ENCODE measurements at places on chromosomes 1 and 21.

DNA sequence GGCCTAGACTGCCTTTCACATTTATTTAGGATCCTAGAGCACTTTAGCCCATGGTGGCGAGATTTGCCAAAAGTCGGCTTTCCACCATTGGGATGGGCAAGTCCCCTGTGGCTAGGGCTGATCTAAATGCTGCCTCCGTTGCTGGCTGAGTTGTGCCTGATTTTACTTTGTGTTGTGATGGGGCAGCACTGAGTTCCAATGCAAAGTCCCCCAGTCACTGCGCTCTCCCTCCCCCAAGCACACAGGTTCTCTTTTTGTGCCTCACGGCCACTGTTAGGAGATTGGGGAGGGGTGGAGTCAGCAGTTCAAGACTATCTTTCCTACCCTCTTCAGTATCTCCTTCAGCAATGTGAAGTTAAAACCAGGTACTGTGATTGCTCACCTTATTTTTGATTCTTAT, 66.7 kb upstream of the COX20 start:
- DNase-seq, result no peak

DNA sequence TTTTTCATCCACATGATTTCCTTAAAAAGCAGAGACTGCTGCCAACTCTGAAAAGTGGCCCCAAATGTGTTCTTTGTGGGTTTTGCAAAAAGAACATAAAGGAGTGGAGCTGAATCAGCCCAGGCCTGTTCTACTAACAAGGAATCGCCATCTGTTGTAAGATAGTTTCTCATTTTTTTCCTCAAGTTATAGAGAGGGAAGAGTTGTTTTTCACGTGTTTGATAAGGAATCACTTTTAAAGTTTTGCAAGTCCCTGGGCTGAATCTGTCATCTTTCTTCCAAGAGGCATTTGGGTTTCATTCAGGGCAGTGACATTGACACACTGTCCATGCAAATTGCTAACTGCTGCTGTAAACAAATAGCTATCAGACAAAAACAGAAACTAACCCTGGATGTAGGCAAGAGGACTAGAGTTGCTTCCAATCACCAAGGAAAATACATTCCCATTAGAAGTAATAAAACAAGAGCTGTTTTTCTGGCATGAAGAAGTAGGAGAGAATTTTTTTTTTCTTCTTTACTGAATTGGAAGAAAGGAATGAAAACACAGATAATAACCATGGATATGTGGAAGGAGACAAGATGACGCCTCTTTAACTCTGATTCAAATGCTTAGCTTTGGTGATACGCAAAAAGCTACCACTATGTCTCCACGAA, 58.8 kb upstream of the TBX15 start:
- DNase-seq, result no peak

- no peak for DNase-seq
Measured at GRCh38 chr1:43432171-43432860, 21.4 kb downstream of the HYI start.

- no peak for DNase-seq
Measured at GRCh38 chr1:35452106-35452774, 105.0 kb downstream of the KIAA0319L start.

DNA sequence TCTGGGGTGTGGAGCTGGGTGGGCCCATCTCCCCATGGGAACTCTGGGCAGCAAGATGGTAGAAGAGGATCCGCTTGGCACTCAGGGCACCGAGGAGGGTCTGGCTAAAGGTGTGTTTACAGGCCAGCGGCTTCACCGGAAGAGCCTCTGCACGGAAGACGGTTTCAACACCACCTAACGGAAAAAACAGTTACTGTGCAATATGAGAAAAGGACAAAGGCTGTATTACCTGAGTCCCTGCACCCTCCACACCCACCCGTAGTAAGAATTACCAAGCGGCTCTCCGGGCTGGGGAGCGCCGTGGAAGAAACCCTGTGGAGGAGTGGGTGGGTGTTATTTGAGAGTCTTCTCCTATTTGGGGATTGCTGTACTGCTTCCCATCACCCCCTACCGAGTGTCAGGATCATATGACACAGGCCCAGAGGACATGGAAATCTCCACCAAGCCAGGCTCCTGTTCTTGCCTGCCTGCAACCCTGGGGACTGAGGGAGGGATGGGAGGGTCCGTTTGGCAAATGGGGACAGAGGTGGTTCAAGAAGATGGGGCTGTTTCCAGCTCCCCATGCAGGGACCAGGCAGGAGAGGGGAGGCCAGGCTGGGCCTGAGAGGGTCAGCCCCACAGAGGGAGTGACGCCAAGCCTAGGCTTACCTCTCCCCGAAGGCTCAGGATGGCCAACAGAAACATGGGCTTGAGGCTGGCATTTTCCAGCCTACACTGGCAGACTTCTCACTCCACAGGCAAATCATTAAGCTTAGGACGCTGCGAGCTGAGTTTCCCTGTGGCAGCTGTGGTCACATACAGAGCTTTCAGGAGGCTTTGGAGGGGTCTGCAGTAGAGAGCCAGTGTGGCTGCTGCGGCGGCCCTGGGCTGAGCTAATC, 203.5 kb upstream of the TMEM51 start:
- no peak for DNase-seq

- DNase-seq, result no peak
Measured at GRCh38 chr1:67166196-67166595, at the start of gene IL23R. TSS of gene IL23R (plus strand) at chr1:67166454. CDS start at chr1:67168121, 1,667 bp downstream.

DNA sequence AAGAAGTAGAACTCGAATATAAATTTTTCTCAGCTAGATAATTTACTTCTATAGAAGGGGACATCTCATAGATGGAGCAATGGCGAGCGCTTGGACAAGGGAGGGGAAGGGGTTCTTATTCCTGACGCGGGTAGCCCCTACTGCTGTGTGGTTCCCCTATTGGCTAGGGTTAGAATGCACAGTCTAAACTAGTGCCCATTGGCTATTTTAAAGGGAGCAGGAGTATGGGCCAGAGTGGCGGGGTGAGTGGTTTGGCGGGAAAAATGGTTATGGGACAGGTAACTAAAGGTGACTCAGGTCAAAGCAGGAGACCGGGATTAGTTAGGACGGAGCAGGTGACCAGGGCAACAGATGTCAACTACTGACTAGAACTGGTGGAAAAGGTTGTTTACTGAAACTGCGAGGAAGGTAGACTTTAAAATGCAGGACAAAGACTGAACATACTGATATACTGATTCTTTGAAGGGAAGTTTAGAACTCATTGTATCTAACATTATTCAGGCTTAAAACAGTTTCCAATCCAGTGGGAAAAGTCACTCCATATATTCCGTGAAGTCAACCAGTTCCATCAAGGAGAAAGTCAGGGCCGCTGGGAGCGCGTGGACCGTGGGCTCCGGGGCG, 940 bp upstream of the ATAD3A start:
- DNase-seq, result no peak

- DNase-seq, result no peak
Measured at GRCh38 chr1:15272009-15272781, 25.2 kb downstream of the FHAD1 start.

- no peak for DNase-seq
Measured at GRCh38 chr1:94126651-94127050, 5.7 kb upstream of the ABCA4 start.

- no peak for DNase-seq
Measured at GRCh38 chr1:70768216-70768615, 279.4 kb downstream of the PTGER3 start.

GRCh38 chr1:110430366-110430765, 20.6 kb upstream of the PROK1 start:
- no peak for DNase-seq

GRCh38 chr1:44108241-44108640, 10.4 kb upstream of the KLF17 start:
- DNase-seq, result no peak

DNA sequence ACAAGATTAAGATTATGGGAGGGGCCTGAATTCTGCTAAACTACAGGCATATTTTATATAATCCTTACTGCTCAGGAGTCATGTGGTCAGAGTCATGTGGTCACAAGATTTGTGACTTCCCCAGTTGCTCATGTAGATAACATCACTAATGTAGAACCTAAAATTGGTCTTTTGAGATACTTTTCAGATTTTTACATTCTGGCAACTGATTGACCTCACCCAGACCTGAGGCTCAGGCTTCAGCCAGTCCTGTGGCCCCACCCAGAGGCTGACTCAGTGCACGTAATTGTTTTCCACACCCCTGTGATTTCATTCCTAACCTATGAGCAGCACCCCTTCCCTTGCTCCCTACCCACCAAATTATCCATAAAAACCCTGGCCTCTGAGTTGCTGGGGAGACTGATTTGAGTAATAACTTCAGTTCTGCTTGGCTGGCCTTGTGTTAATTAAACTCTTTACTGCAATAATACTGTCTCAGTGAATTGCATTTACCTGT, 41.7 kb upstream of the ZNF326 start:
- no peak for DNase-seq

- DNase-seq, result no peak
Measured at GRCh38 chr1:119912963-119913362, 16.6 kb upstream of the ADAM30 start.

- peak; percentile 7 for DNase-seq
Measured at GRCh38 chr21:36545776-36546511, 66.0 kb upstream of the CLDN14 start.

DNA sequence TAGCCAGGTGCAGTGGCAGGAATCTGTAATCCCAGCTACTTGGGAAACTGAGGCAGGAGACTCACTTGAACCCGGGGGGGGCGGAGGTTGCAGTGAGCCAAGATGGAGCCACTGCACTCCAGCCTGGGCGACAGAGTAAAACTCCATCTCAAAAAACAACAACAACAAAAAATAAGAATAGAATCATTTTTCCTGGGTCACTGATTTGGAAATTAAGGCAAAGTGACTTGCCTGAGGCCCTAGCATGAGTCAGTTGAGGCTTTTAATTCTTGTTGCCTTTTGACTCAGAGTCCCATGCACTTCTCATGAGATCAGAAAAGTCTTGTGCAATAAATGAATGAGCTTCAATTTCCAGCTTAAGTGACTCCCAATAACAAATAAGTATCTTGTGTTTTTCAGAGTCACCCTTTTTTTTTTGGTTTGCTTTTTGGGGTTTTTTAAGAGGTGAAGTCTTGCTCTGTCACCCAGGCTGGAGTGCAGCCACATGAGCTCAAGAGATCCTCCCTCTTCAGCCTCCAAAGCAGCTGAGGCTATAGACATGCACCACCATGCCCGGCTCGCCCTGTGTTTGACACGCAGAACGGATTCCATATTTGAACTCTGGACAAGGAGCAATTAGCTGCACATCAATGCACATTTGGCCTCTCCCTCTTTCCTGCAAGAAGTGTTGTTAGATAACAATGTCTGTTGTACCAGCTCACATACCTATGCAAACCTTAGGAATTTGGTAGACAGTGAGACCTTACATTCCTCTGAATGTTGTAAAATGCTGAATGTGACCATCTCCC, 3.4 kb upstream of the PLEKHM2 start:
- peak; percentile 65 for DNase-seq

DNA sequence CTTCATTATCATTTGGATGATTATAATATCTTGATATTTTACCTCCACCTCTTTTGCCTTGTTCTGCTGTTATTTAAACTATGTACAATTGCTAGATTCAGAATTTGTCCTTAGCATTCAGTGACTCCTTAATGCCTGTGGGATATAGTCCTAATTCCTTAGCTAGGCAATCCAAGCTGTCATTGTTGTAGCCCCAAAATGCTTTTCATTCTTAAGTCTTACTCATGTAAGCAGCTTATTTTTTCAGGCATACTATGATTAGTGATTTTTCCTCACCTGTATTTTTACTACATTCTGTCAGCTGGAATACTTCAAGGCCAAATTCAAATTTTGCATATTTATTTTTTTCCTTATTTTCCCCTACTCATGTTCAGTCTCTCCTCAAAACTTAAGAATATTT, 13.4 kb downstream of the PKN2 start:
- DNase-seq, result no peak

DNA sequence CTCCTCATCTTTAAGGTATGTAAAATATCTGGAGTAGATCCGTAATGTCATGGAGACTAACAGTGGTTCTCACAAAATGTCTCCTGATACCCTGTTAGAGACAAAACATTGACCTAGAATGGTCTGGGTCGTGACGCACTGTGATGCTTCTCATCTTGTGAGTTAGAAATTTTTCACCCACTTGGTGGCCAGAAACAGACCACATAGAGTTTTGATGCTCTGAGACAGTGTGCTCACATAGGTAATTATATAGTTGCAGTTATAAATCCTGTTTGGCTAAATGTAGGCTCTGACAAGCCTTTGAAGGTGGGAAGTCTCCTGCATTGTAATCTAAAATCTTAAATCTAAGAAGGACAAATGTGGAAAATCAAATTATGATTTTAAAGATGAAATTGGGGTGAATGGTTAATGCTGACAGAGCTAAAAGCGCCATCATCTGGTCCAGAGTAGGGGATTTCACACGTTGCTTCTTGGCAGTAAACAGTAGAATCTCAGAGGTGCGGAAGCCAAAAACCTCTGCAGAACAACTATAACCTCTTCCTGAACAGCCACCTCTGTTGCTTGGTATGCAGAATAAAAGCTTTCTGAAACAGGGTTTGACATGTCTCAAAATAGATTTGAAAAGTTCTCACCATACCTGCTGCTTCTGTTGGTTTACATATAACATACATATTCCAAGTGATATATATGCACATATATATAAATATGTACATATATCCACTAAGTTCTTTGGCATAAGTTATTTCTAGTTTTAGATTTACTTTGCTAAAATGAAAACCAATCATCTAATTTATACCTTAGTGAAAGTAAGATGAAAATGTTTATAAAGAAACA, 17.1 kb downstream of the RPAP2 start:
- no peak for DNase-seq

DNA sequence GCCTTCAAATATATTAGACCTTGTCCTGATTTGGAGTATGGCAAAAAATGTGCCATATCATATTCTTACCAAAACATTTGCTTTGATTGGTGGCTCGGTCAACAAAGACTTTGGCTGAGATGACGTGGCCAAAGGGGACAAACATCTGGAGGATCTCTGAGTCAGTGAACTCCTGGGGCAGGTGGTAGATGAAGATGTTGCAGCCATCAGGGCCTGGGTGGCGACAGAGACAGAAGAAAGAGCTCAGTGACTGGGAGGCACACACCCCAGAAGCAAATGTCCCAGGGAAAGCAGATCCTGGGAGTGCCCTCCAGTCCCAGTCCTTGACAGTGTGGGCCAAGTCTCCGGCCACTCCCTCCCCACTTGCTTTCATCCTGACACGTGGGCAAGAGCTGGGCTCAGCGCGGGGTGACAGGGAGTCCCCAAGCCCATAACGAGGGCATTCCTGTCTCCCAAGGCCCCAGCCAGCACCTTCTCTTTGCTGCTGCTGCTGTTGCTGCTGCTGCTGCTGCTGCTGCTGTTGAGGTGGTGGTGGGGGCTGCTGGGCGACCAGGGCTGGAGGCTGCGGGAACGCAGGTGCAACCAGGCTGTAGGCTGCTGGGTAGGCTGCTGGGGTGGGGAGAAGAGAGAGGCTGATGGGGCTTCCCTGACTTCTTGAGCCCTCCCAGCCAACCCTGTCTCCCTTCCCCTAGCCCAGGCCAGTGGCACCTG, 10.7 kb downstream of the CELF3 start:
- no peak for DNase-seq

DNA sequence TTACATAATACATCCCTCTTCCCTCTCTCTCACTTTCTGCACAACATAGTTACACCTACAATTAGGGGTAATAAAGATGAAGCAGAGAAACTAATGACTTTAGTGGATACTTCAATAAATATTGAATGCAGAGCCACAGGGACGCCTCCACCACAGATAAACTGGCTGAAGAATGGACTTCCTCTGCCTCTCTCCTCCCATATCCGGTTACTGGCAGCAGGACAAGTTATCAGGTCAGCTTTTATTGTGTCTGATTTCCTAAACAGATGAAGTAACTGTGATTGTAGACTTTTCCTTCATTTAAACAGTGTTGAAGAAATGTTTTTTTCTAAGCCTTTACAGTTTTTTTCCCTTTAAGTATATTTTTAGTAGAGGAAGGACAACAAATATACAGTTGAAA, 281.6 kb downstream of the TPR start:
- no peak for DNase-seq

- no peak for DNase-seq
Measured at GRCh38 chr1:81490614-81491013, 310.1 kb upstream of the ADGRL2 start.

Measured in coronary artery (tissue), 2 donors.